RPMI8226 (cell line): ENCODE measurements at places on chromosomes 5 and 9.

- DNase-seq: no peak
These were observed 23.0 kb upstream of the PPARGC1B start for GRCh38 chr5:149707097-149707496.

DNA sequence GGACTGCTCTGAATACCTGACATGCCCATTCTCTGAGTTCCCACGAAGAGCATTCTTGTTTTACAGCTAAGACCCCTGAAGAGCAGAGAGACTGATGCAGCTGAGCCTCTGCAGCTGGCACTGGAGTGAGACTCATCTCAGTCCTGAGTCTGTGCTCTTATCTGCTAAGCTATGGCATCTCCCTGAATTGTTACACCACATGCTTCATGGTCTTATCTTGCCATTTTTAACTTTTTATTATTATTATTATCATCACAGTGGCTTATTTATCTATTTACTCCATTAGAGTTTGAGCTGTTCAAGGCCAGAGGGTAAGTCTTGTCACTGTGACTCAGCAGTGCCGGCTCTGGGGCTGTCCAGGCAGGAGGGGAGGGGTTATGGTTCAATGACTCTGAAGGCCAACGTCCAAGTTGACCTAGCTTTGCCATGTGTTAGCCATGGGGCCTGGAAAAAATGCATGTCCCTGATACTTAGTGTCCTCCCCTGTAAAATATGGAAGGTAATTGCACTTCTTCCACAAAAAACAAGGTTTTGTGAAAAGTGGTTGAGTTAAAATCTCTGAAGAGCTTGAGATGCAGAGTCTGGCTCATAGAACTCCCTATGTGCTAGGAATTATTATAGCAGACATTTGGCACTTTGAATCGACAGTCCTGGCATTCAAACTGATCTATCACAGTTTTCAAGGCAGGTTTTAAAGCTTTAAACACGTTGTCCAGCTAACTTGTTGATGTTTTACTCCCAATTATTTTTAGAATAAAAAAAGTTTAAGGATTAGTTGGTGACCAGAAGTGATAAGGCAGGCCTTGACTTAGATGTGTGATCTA lies 94.6 kb downstream of the ALDH1A1 start:
- DNase-seq: no peak

DNA sequence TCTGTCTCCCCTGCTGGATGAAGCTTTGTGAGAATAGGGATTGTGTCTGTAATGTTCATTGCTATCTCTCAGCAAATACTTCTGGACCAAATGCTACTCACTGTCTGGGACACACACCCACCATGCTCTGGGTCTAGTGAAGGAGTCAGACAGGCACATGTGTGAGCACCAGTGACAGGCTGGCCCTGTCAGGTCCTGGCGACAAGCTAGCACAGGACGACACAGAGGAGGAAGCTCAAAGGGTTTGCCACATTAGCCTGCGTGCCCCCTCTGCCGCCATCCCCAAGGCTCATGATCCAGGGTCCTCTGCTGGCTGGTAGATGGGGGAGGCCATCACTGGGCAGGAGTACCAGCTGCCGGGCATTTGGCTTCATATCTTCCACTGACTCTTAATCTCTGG lies 23.3 kb downstream of the LRSAM1 start:
- DNase-seq: no peak

DNA sequence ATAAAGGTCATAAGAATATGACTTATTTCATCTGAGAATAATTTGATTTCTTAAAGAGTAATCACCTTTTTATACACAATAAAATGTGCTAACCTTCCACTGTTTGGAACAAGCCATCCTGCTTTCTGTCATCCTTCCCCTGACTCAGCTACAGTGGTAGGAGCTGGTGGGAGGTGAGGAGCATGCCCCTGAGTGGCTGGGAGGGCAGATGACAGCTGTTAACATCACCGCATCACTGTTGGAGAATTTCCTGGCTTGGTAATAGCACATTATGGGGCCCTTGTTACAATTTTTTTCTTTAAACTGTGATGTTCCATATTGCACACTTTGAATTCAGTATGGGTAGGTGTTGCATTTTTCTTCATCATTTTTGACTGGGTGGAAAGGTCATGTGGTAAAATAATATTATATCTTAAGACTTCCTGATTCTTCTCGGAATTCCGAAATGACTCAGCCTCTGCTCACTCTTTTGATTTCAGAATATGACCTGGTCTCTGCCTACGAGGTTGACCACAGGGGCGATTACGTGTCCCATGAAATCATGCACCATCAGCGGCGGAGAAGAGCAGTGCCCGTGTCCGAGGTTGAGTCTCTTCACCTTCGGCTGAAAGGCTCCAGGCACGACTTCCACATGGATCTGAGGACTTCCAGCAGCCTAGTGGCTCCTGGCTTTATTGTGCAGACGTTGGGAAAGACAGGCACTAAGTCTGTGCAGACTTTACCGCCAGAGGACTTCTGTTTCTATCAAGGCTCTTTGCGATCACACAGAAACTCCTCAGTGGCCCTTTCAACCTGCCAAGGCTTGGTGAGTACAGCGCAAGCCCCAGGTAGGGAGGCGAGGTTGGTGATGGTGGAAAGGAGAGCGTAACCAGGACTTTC lies 5.8 kb downstream of the ADAMTS16 start:
- DNase-seq: no peak

- DNase-seq: peak; percentile 96
These were observed at the start of gene LRRC14B for GRCh38 chr5:191036-191948. LRRC14B (plus strand) TSS chr5:191495; CDS start chr5:191539, 44 bp downstream.

- DNase-seq: no peak
These were observed 138.5 kb downstream of the MPDZ start for GRCh38 chr9:13140843-13141592.

DNA sequence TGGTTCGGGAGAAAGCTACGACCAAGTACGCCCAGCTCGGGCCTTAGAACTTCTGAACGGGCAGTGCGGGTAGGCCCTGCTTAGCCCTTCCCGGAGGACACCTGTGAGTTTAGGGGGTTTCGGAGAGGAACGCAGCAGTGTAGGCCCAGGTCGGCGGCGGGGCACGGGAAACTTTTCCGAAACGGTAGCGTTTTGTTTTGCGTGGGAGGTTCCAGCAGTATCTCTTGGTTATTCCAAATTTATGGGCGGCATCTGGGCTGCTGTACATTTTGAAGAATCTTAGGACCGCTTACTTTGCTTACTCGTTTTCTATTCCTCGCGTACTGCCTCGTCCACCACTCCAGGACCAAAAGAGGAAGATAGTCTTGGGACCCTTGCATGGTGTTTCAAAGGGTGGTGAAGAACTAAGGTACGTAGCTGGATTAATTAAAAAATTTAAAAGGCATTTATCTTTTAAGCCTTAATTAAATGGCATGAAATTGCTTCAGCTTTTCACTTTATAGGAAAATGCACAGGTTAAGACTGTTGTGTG lies 492 bp downstream of the TENT2 start:
- peak; percentile 40 for DNase-seq

DNA sequence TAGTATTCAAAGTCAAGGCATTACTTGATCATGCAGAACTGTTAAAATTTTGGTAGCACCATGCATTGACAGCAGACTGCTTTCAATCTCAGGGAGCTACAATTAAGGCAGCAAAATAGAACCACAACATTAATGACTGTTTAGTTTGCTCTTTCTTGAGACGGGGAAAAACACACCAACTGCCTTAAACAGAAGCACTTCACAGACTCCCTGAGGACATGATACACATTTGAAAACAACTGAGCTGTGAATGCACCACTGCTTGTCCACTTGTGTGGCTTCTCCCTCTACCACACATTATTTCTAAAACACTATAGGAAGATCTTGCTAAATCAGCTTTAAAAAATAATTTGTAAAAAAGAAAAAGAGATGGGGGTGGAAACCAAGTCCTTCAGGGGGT lies 79.6 kb upstream of the MAST4 start:
- no peak for DNase-seq

DNA sequence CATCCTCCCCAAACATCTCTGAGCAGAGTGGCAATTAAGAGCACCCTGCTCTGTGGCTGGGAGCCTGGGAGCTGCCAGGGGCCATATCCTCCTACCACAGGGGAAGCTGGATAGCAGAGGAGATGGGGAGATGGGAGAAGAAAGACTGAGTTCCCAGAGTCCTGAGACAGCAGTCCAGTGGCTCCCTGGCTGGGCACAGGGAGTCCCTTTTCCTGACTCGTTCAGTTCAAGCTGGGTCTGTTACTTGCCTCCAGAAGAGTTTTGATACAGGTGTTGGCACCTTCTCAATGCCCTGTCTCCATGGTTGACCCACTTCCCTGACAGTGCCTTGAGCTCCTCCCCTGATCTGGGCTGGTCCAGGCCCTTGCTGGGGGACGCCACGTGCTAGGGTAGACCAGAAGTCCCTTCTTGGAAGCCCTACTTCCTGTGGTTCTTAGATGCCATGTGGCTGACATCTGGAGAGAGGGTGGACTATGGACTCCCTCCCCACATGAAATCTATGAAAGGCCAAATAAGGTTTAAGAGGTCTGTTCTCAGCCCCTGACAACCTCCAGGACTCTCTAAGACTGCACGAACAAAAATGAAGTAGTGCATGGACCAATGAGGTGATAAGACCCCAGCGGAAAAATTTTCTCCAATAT lies 166.2 kb downstream of the AUH start:
- no peak for DNase-seq

- no peak for DNase-seq
These were observed 11.6 kb downstream of the PSIP1 start for GRCh38 chr9:15499139-15499538.

DNA sequence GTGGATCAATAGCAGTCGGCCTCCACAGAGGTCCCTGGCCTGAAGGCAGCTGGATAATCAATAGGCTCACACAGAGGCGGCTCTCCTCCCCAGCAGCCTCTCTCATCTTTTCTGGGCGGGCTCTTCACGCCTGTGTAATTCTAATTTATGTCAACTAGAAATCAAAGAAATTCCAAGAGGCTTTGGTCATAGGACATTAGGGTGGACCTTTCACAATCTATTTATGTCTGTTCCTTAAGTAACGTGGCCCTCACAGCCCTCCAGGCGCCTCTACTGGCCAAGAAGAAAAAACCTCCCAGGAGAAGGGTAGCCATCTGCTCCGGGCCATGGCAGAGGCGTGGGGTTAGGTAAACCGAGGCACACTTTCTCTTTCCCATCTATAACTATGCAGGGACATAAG lies 205.1 kb upstream of the EFNA5 start:
- no peak for DNase-seq

- DNase-seq: no peak
These were observed 18.8 kb downstream of the CSNK1G3 start for GRCh38 chr5:123530728-123531127.

DNA sequence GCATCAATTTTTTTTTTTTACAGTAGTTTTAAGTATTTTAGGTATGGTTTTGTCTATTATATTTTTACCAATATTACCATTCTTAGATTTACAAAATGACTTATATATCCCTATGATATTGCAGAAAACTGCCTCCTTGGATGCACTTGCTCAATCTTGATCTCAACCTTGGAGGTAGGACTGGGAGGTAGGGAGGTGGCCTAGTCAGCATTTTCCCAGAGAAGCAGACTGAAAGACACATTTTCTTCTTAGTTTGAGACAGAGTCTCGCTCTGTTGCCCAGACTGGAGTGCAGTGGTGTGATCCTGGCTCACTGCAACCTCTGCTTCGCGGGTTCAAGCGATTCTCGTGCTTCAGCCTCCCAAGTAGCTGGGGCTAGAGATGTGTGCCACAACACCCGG lies 175.3 kb upstream of the SH3GL2 start:
- DNase-seq: no peak

- no peak for DNase-seq
These were observed 57.3 kb downstream of the MED10 start for GRCh38 chr5:6321078-6321477.

DNA sequence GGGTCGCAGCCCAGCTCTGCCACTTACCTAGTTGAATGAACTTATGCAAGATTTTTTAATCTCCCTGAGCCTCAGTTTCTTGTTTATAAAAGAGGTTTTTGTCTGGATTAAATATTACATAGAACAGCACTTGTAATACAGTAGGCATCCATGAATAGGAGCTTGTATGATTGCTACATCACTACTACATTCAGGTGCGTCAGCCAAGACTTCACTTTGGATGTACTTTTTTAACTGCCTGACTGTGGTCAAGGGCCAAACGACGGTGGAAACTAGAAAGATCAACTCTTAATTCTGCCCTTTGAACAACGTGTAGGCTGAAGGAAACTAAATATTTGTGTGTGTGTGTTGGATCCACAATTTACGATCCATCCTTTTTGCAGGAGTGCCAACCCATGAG lies 172.8 kb downstream of the RFK start:
- DNase-seq: no peak

- DNase-seq: no peak
These were observed 32.1 kb upstream of the SARDH start for GRCh38 chr9:133770076-133770777.

- DNase-seq: no peak
These were observed 154.3 kb upstream of the TBC1D2 start for GRCh38 chr9:98409719-98410118.

- DNase-seq: no peak
These were observed 70.4 kb downstream of the NFIB start for GRCh38 chr9:14243514-14244042.

DNA sequence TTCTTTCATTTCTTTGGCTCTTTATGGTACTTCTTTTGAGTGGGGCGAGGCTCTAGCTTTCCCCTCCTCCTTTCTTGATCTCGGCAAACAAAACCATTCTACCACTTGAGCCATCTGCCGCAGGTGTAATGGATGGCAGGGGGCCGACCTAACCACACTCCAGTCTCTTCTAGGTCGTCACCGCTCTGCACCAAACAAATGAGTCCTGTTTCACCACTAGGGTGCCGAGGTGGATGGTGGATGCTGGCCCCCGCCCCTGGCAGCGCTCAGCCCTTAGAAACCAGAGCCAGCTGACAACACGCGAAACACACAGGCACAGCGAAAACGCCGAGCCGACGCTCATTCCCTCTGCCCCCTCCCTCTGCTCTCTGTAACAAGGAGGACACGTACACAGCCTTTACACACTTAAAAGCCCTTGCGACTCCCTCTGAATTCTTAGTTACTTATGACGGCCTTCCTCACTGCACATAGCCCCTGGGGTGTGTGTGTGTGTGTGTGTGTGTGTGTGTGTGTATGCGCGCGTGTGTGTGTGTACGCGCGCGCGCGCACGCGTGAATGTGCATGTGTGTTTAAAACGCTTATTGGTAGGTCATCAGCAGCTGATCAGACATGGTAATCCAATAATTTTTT lies 199.4 kb downstream of the MEF2C start:
- peak; percentile 49 for DNase-seq
